ENCODE measurements at places on chromosomes 3 and 15.

GRCh38 chr3:45923755-45924154, 19.5 kb upstream of the CXCR6 start:
- no peaks in the 10 kb centered on the region for H3K4me1 ChIP-seq
- no peak overlapping the region for H3K4me3 ChIP-seq
- no peaks in the 10 kb centered on the region for H3K27me3 ChIP-seq
- peaks cover 16% of the 10 kb centered on the region for H3K36me3 ChIP-seq

GRCh38 chr3:105826778-105827634, 41.8 kb downstream of the CBLB start:
- no peaks in the 10 kb centered on the region for H3K4me1 ChIP-seq
- no peaks in the 10 kb centered on the region for H3K36me3 ChIP-seq
- H3K27me3 ChIP-seq, result no peaks in the 10 kb centered on the region
- no peak overlapping the region for H3K27ac ChIP-seq
- no peak overlapping the region for H3K4me3 ChIP-seq

DNA sequence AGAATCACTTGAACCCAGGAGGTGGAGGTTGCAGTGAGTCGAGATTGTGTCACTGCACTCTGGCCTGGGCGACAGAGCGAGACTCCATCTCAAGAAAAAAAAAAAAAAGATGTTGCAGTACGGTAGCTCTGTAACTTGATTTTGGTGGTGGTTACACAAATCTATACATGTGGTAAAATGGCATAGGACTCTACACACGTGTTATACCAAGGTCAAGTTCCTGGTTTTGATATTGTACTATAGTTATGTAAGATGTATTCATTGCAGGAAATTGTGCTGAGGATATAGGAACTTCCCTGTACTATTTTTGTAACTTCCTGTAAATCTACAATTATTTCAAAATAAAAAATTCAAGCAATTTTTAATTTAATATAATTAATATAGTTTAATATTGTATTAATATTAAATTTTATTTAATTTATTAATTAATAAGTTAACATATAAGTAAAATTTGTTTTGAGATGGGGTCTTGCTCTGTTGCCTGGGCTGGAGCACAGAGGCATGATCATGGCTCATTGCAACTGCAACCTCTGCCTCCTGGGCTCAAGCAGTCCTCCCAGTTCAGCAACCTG, 9.9 kb downstream of the MYD88 start:
- no peaks in the 10 kb centered on the region for H3K27me3 ChIP-seq
- H3K4me3 ChIP-seq, result no peak overlapping the region
- no peak for DNase-seq
- H3K36me3 ChIP-seq, result no peaks in the 10 kb centered on the region
- H3K27ac ChIP-seq, result no peak overlapping the region

- H3K4me3 ChIP-seq, result no peak overlapping the region
- no peaks in the 10 kb centered on the region for H3K4me1 ChIP-seq
- H3K27me3 ChIP-seq, result no peaks in the 10 kb centered on the region
- H3K36me3 ChIP-seq, result no peaks in the 10 kb centered on the region
Observed at GRCh38 chr3:161957467-161957866, 460.9 kb downstream of the OTOL1 start.

GRCh38 chr15:98823616-98824015, 175.3 kb downstream of the IGF1R start:
- DNase-seq, result no peak
- H3K27me3 ChIP-seq, result no peaks in the 10 kb centered on the region
- H3K4me1 ChIP-seq, result no peaks in the 10 kb centered on the region
- H3K36me3 ChIP-seq, result no peaks in the 10 kb centered on the region
- no peak overlapping the region for H3K27ac ChIP-seq
